Prostate gland (tissue), 2 donors: ENCODE measurements at places on chromosomes 12 and 14. TPM values are rescaled to one million over a fixed set of nuclear protein-coding genes. Genes with fewer than 3 reads are reported as not detected.

DNA sequence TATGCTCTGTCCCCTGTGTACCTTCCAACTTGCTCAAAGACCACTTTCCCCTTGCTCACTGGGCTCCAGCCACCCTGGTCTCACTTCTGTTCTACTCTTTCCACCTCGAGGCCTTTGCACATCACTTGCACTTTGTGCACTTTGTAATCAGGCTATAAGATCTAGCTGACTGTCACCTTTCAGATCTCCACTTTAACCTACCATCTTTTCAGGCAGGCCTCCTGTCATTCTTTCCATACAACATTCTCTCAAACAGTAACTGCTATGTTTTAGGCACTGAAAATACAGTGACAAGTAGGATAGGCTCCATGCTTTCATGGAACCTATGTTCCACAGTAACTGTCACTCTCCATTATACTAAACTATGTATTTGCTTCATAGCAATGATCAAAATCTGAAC lies 14.0 kb downstream of the CPM start:
- no peak for DNase-seq

Gene MSI1
- total RNA-seq = 8.2 TPM

Gene WNT1
- total RNA-seq = not detected

Gene FBXW8
- 26.7 TPM for total RNA-seq

- no peak for DNase-seq
These were observed 577 bp downstream of the ATG101 start for GRCh38 chr12:52070185-52070925.

Gene SLC2A13
- total RNA-seq = 5.9 TPM

Gene IQSEC3
- total RNA-seq = 2.6 TPM

Gene PAPLN
- 10.7 TPM for total RNA-seq

DNA sequence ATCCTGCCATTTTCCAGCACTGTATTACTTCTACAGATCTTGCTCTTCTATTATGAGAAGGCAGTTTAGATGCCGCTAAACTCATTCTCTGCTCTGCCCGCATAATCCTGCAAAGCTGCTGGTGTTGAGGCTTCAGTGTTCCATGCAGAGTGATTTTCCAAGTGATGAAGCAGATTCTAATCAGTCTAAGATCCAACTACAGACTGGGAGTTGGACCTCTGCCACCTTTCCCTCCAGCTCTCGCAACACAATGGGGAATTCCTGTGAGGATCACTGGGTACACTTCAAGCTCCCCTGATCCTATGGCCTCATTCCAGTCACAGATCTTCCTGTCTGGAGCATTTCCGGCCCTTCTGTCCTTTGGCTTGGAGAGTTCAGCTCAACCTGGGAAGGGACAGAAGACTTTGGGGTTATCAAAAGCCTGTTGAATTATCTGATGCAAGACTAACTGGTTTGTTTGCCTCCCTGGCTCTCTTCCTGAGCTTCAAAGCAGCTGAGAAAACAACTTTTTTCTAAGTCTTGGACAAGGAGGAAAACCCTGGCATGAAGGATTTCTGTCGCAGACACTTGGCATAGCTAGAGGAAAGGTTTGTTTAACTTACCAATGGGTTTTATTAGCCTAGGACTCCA lies 333.9 kb downstream of the ZFP36L1 start:
- DNase-seq = peak; percentile 85

Gene CDK17
- total RNA-seq = 34.7 TPM

GRCh38 chr12:54649825-54650224 lies 1.7 kb upstream of the DCD start:
- no peak for DNase-seq

Gene GTF2A1
- total RNA-seq = 21.2 TPM

- DNase-seq = no peak
These were observed 462.2 kb downstream of the DIO2 start for GRCh38 chr14:79749065-79749464.

Gene NPFF
- total RNA-seq = not detected

Gene ZC2HC1C
- total RNA-seq = 19.4 TPM

DNA sequence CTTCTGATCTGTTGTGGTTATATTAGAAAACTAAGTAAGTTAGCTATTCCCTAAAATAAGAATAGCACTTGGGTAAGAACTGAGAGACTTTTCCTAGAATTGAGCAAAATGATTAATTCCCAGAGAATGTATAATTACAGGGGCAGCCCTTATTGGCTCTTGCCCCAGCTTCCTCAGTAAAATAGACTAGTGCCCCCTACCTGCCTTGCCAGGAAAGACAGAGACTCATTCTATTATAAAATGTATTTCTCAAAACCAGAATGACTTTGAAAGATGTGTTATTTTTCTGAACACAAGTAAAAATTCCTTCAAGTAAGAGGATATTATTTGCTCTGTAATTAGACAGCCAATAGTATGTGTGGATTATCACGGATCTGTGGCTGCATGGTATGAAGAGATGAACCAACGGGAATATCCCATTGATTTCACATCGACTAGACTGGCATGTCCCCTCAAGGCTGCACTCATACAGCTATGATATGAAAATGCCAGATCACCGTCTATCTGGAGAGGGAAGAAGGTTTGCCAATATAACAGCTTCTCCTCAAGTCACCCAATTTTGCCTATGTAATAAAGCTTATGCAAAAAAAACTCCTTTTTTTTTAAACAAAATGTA lies 7.4 kb upstream of the GLRX5 start:
- no peak for DNase-seq

- no peak for DNase-seq
These were observed 175.7 kb upstream of the DDHD1 start for GRCh38 chr14:53328841-53329240.

DNA sequence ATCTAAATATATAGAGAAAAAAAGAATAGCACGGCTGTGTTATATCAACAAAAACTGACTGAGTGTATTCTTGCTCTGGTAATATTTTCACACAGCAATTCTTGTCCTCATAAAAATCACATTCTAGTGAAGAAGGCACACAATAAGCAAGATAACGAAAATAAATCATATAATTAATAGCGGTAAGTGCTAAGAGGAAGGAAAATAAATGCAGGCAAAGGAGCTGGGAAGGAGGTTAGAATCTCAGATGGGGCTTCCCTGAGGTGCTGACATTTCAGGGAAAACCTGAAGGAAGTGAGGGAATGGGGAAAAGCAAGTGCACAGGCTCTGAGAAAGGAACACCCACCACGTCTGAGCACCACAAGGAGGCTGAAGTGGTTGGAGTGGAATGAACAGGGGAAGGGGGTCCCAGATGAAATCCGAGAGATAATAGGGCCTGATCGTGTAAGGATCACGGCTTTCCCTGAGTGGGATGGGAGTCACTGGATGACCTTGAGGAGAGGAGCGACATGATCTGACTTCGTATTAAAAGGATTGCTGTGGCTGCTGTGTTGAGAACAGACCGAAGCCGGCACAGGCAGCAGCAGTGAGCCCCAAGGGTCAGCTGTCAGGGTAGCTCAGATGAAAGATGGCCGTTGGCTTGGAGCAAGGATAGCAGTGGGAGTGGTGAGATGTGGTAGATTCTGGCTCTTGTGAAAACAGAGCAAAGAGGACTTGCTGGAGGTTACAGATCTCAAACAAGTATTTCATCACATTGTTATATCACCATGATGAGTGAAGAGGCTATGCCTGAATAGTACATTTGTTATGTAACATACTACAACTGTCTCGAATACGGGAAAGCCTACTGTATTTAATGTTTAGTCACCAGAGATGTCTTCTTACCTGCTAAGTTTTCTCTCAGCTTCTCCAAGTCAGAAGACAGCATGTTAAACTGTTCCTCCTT lies 67.1 kb upstream of the VPS33A start:
- DNase-seq = no peak

- DNase-seq = no peak
These were observed 1170.7 kb downstream of the BCL11B start for GRCh38 chr14:98101323-98101722.

DNA sequence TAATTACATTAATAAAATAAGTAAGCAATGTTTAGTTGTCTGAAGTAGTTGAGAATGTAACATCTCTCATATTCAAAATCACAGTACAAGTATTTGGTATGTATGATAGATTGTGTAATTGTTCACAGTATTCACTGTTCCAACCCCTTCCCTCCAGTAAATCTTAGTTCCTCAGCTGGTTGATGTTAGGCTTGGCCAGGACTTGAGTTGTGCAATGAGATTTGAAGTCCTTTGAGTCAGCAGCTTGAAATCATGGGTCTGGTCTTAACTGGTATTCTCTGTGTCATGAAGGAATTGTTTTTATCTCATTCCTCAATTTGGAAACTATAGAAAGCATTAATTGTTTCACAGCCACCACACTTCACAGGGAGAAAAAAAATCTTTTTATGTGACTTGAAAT lies 477.1 kb downstream of the FSCB start:
- no peak for DNase-seq

Gene DDX11
- 49.0 TPM for total RNA-seq

- DNase-seq = no peak
These were observed 229.0 kb downstream of the SEC23A start for GRCh38 chr14:38873941-38874612.

DNA sequence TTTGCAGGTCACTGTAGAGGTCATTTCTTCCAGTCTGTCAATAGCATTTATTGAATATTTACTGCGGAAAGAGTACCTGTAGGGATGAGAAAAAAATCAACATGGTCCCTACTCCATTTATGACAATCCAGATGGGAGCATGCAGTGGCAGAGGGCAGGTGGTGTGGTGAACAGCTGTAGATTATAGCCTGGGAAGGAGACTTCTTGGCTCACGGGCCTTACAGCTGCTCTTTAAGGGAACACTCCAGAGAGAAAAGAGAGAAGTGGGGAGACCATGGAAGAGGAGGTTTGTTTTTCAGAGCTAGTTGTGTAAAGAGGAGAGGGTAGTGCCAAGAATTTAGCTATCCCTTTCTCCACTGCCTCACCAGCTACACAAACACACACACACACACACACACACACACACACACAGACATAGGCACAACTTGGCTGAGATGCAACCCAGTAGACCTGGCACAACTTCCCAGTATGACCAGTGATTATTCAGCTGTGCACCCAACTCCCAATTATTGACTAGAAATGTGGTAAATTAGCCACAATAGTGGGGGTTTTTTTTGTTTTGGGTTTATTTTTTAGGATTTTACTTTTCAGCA lies 41.0 kb downstream of the GPHB5 start:
- no peak for DNase-seq

- DNase-seq = no peak
These were observed 43.6 kb downstream of the TRPV4 start for GRCh38 chr12:109789526-109790048.

GRCh38 chr12:104610513-104611235 lies 153.9 kb downstream of the CHST11 start:
- DNase-seq = no peak

- no peak for DNase-seq
These were observed 54.1 kb downstream of the PITPNM2 start for GRCh38 chr12:123096741-123097140.

Gene APEX1
- 113 TPM for total RNA-seq

- DNase-seq = no peak
These were observed 156.3 kb upstream of the PZP start for GRCh38 chr12:9364224-9365176.

GRCh38 chr12:116918464-116918863 lies 7.7 kb downstream of the FBXW8 start:
- no peak for DNase-seq

- DNase-seq = no peak
These were observed 6.3 kb downstream of the PPP2R5C start for GRCh38 chr14:101767618-101768362.

- peak; percentile 37 for DNase-seq
These were observed 3.0 kb upstream of the IFI27L2 start for GRCh38 chr14:94132285-94132887.

- no peak for DNase-seq
These were observed 204.5 kb upstream of the SFSWAP start for GRCh38 chr12:131506426-131506825.

DNA sequence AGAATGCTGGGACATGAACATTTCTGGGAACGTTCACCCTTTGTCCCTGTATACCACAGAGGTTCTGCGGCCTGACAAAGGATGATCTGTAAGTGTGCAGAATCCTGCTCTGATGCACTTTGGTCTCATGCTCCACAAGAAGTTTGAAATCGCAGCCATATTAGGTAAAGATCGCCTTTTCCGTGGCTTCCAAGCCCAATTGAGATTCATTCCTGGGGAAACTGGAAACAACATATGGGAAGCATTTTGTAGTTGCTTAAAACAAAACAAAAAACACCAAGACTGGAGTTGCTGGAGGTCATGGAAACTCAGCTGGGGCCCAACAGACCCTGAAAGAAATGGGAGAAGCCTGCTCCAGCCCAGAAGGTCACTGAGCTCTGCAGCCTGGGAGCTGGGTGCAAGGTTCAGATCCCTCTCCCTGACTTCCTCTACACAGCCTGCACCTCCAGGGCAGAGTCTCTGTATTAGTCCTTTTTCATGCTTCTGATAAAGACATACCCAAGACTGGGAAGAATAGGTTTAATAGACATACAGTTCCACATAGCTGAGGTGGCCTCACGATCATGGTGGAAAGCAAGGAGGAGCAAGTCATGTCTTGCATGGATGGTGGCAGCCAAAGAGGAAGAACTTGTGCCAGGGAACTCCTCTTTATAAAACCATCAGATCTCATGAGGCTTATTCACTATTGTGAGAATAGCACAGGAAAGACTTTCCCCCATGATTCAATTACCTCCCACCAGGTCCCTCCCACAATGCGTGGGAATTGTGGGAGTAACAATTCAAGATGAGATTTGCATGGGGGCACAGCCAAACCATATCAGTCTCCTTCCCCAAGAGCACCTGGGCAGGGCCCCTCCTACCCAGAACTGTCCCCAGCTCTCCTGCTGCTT lies 60.8 kb upstream of the CHGA start:
- no peak for DNase-seq

Gene KRT84
- not detected for total RNA-seq

Gene HOTAIR
- 0.28 TPM for total RNA-seq

- no peak for DNase-seq
These were observed 116.4 kb downstream of the NTN4 start for GRCh38 chr12:95674163-95674562.

DNA sequence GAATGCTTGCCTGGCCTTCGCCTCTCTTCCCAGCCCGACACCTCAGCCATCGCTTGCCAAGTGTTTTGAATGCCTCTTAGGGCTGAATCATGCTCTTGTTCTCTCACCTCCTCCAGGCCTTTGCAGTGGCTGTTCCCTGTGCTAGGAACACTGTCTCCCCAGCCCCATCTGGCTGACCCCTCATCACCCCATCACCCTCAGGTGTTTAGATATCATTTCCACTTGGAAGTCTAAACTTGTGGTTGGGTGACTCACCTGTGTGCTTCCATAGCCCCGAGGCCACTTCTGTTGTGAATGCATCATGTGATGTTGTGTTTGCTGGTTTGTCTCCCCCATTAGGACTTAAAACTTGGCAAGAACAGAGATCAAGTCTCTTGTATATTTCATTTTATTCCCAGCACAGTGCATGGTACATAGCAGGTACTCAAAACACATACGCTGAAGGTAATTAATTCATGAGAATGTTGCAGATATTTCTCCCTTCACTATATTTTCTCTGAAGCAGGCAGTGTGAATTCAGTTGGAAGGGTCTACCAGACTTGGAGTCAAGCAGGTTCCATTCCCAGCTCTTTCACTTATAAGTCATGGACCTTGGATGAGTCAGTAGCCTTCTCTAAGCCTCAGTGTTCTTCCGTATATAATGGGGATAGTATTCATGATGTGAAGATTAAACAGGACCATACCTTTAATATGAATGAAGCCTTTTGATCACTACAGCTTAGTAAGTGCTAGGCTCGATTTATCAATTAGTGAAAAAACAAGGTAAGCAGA lies 67.8 kb downstream of the HRK start:
- no peak for DNase-seq
